HCT116 (cell line): ENCODE measurements at places on chromosomes 6 and 20. TPM values are rescaled to one million over a fixed set of nuclear protein-coding genes. Genes with fewer than 3 reads are reported as not detected.

- no peaks in the 10 kb centered on the region for H3K36me3 ChIP-seq
- DNase-seq = no peak
- H3K4me3 ChIP-seq = no peak overlapping the region
Measured at GRCh38 chr6:137933696-137934095, 66.6 kb downstream of the TNFAIP3 start.

DNA sequence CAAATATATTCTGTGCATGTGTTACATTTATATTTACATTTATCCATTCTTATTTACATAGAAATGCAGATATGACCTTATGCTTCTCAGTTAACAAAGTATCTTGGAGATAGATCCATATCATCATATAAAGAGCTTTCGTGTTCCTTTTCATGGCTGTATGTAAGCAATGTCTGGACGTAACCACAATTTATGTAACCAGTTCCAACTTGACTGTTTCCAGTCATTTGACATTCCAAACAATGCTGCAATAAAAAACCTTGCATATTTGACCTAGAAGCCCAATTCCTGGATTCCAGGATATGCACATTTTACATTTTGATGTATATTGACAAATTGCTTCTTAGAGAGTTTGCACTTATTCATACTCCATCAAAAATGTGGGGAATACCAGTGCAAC, 113.7 kb upstream of the F13A1 start:
- no peaks in the 10 kb centered on the region for H3K4me1 ChIP-seq
- H3K4me3 ChIP-seq = no peak overlapping the region
- peaks cover 25% of the 10 kb centered on the region for H3K27me3 ChIP-seq

DNA sequence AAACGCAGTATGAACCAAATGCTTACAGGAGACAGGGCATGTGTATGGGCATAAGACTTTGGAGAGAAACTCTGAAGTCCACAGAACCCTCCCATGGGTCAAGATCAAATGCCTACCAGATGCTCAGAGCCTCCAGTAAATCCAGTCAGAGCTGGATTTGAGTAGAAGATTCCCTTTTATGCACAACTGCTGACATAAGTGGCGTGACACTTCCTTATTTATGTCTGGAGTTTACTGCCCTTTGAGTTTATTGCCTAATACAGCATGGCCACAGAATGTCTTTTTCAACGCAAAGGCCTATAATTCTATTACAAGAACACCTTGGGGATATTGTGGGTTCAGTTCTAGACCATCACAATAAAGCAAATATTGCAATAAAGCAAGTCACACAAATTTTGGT, 220.0 kb upstream of the FOXQ1 start:
- H3K27ac ChIP-seq = no peak overlapping the region
- DNase-seq = no peak
- H3K4me1 ChIP-seq = no peaks in the 10 kb centered on the region
- no peaks in the 10 kb centered on the region for H3K27me3 ChIP-seq
- no peak overlapping the region for H3K4me3 ChIP-seq
- no peaks in the 10 kb centered on the region for H3K36me3 ChIP-seq

DNA sequence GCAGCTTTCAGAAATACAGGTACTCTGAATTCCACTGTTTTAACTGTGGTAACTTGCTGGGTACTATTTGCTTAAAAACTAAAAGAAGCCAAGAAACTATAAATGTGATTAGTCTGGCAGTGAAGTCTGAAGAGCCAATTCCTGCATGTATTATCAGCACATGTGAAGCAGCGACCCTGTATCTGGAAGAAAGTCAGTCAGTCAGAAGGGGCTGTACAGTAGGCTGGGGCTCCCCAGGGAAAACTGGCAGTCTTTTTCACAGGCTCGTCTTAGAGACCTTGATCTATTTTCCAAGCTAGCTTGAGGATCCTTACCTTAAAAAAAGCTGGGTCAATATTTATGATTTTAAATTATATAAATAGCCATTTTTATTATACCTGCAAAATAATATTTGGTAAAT, 104.9 kb downstream of the PDSS2 start:
- H3K27ac ChIP-seq = no peak overlapping the region
- no peaks in the 10 kb centered on the region for H3K4me1 ChIP-seq
- no peak for DNase-seq
- H3K27me3 ChIP-seq = no peaks in the 10 kb centered on the region
- no peaks in the 10 kb centered on the region for H3K36me3 ChIP-seq

The B3GALT4 gene
- total RNA-seq = 1.9 TPM

The SH3BGRL2 gene
- total RNA-seq = 5.2 TPM

- no peaks in the 10 kb centered on the region; the same call in 1 of the 2 replicates for H3K4me1 ChIP-seq
- H3K27ac ChIP-seq = no peak overlapping the region
- no peak overlapping the region for H3K4me3 ChIP-seq
Measured at GRCh38 chr6:113876695-113877094, 19.6 kb downstream of the MARCKS start.

DNA sequence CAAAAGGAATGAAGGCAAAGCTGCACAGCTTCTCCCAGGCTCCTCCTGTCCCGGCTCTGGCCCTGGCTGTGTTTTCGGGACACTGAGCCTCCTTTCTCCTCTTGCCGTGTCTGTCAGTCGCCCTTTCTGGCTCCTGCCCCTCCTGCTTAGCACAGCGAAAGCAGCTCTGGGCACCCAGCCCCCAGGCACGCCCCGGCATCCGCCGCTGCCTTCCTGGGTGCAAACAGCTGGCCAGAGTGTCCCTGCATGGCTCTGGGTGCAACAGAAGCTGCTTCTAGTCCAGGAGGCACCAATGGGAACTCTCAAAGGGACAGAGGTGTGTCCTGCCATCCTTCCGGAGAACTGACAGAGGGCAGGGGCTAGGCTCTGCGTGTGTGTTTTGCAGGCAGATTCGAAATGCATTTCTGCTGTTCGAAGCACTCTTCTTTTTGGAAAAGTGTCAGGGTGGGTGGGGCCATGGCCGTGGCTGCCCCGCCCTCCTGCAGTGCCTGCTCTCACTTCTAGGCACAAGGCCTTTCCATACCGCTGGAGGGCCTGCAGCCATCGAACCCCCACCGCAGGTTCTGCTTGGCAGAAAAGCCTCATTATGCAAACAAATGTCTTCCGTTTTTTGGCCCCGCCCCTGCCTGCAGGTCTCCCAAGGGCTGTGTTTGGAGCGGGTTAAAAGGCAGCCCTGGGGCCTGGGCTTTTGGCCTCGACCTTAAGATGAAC, 15.5 kb downstream of the COL9A3 start:
- peak; percentile 51 for DNase-seq
- peak overlapping the region; percentile 49 for H3K4me3 ChIP-seq
- H3K4me1 ChIP-seq = peaks cover 15% of the 10 kb centered on the region
- no peaks in the 10 kb centered on the region for H3K27me3 ChIP-seq

The SLC22A16 gene
- not detected for total RNA-seq

The HTR1E gene
- total RNA-seq = not detected

DNA sequence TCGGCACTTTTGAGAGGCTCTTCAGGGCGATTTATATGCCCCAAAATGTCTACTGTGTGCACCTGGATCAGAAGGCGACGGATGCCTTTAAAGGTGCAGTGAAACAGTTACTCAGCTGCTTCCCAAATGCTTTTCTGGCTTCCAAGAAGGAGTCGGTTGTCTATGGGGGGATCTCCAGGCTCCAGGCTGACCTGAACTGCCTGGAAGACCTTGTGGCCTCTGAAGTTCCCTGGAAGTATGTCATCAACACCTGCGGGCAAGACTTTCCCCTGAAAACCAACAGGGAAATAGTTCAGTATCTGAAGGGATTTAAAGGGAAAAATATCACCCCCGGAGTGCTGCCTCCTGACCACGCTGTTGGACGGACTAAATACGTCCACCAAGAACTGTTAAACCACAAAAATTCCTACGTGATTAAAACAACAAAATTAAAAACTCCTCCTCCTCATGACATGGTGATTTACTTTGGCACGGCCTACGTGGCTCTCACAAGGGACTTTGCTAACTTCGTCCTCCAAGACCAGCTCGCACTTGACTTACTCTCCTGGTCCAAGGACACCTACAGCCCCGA, 8.2 kb downstream of the GCNT2 start:
- H3K27ac ChIP-seq = no peak overlapping the region
- H3K27me3 ChIP-seq = no peaks in the 10 kb centered on the region
- DNase-seq = no peak

The HLA-DMA gene
- total RNA-seq = 12.1 TPM

DNA sequence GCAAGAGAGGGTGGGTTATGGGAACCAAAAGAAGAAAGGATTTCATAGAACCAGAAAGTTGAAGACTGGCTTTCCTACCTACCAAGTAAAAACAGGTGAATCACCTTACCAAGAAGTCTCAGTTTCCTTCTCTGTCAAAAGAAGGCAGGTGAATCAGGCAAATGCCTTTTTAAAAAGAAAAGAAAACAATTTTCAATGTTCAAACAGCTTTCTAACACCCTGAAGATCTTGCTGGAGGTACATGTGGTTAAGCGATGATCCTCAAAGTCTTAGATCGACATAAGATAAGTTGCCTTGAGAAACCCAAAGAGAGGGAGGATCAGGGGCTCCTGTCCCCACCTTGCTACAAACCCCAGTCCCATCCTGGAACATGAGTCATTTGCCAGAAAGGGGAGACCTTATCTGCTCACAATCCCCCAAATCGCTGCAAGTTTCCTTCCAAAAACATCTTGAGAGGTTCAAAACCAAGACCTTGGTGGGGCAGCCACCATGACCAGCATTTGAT, 71.6 kb downstream of the NFATC2 start:
- no peaks in the 10 kb centered on the region for H3K27me3 ChIP-seq
- no peak overlapping the region for H3K4me3 ChIP-seq
- no peaks in the 10 kb centered on the region for H3K36me3 ChIP-seq
- no peaks in the 10 kb centered on the region for H3K4me1 ChIP-seq
- DNase-seq = no peak

The ABHD16B gene
- total RNA-seq = not detected

DNA sequence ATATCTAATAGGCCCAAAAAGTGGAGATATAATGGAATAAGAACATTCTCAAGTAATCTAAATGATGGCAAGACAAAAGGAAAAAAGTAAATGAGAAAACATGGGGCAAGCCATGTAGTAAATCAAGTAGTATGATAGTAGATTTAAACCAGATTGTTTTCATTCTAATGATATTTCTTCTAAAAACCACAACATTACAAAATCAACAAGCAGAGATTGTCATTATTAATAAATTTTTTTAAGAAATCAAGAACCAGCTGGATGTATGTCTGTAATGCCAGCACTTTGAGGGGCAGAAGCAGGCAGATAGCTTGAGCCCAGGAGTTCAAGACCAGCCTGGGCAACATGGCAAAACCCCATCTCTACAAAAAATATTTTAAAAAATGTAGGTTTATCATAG, 155.0 kb downstream of the RNGTT start:
- DNase-seq = no peak
- no peaks in the 10 kb centered on the region for H3K36me3 ChIP-seq
- no peaks in the 10 kb centered on the region for H3K27me3 ChIP-seq
- H3K4me3 ChIP-seq = no peak overlapping the region
- H3K27ac ChIP-seq = no peak overlapping the region
- H3K4me1 ChIP-seq = no peaks in the 10 kb centered on the region

DNA sequence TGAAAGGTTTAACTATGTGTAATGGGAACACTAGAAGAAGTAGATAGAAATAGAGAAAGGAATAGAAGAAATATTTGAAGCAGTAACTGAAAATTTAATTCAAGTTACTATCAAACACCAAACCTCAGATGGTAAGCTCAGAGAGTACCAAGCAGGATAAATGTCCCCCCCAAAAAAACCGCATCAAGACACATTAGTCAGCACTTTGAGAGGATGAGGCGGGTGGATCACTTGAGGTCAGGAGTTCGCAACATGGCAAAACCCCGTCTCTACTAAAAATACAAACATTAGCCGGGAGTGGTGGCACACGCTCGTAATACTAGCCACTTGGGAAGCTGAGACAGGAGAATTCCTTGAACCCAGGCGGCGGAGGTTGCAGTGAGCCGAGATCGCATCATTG, 253.1 kb downstream of the C6orf118 start:
- no peak overlapping the region for H3K4me3 ChIP-seq
- H3K4me1 ChIP-seq = no peaks in the 10 kb centered on the region
- H3K27ac ChIP-seq = no peak overlapping the region
- DNase-seq = no peak
- H3K36me3 ChIP-seq = no peaks in the 10 kb centered on the region

DNA sequence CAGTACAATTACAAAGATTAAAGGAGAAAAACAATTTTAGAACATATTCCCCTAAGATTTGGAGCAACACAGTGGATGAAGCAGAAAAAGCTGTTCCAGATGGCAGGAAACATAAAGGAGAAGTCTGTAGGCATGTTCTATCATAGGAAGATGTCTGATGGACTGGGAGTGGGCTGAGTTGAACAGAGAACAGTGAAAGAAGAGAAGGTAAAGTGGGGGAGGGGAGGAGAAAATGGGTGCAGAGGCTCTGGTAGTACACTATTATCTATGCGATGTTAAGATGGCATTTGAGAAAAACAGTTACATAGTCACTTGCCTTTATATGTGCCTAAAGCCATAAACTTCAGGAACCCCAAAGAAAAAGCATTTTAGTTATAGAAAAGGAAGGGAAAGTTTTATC, 4.2 kb upstream of the PHIP start:
- no peaks in the 10 kb centered on the region for H3K4me1 ChIP-seq
- H3K4me3 ChIP-seq = no peak overlapping the region
- H3K27ac ChIP-seq = no peak overlapping the region
- DNase-seq = no peak
- no peaks in the 10 kb centered on the region for H3K27me3 ChIP-seq

- no peaks in the 10 kb centered on the region for H3K27me3 ChIP-seq
- DNase-seq = no peak
- H3K36me3 ChIP-seq = no peaks in the 10 kb centered on the region
- no peak overlapping the region for H3K4me3 ChIP-seq
- H3K4me1 ChIP-seq = no peaks in the 10 kb centered on the region
Measured at GRCh38 chr6:76465410-76465809, 392.9 kb upstream of the IMPG1 start.

DNA sequence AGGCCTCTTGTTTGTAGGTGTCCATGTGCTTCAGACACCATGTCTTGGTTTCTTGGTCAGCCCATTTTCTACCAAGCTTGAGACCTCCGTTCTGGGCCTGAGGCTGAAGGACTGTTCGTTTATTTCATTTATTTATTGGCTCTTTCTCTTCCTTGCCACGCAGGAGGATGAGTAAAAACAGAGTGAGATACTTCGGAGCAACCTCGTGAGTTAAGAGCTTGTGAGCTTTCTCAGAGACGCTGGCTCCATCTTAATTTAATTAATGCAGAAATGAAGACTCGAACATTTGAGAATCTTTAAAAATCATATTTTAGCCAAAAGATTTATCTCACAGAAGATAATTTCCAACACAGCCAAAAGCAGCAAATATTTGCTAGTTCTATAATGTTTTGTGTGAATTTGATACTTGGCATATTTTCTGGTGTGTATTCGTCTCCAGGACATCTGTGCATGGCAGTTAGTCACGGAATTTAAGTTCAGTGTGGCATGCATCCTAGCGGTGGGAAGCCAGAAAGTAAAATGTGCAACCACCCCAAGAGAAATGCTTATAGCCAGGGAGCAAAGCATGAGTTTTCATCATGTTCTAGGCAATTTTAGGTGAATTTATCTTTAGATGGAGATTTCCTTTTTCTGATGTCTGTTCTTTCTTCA, 76.0 kb downstream of the THBS2 start:
- H3K36me3 ChIP-seq = no peaks in the 10 kb centered on the region
- no peaks in the 10 kb centered on the region for H3K27me3 ChIP-seq
- H3K4me1 ChIP-seq = peaks cover 2% of the 10 kb centered on the region; the same call in 1 of the 2 replicates
- no peak for DNase-seq

- no peak overlapping the region for H3K27ac ChIP-seq
- H3K27me3 ChIP-seq = no peaks in the 10 kb centered on the region
- no peak overlapping the region for H3K4me3 ChIP-seq
- H3K36me3 ChIP-seq = no peaks in the 10 kb centered on the region
Measured at GRCh38 chr6:70376628-70377027, 36.7 kb upstream of the FAM135A start.

- no peak for DNase-seq
- no peak overlapping the region for H3K27ac ChIP-seq
Measured at GRCh38 chr6:7827142-7827541, 83.4 kb downstream of the TXNDC5 start.

The KHDC1 gene
- total RNA-seq = 9.1 TPM
